Activated CD4-positive, alpha-beta T cell treated with anti-CD3 and anti-CD28 coated beads, Interleukin-2, amount 50 U/mL, for 16 hours (primary cell): ENCODE measurements at places on chromosomes 5 and 9.
A peak's percentile ranks its signal among the peaks of the same experiment; 100 is the strongest.

DNA sequence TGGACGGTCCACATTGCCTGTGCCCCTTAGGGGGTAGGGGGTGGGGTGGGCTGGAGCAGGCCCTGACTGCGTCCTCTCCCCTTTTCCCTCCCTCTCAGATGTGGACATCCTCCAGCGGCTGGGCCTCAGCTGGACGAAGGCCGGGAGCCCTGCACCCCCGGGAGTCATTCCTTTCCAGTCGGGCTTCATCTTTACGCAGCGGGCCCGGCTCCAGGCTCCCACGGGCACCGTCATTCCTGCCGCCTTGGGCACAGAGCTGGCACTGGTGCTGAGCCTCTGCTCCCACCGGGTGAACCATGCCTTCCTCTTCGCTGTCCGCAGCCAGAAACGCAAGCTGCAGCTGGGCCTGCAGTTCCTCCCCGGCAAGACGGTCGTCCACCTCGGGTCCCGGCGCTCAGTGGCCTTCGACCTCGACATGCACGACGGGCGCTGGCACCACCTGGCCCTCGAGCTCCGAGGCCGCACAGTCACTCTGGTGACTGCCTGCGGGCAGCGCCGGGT lies 12.3 kb downstream of the COL27A1 start:
- no peak for DNase-seq

DNA sequence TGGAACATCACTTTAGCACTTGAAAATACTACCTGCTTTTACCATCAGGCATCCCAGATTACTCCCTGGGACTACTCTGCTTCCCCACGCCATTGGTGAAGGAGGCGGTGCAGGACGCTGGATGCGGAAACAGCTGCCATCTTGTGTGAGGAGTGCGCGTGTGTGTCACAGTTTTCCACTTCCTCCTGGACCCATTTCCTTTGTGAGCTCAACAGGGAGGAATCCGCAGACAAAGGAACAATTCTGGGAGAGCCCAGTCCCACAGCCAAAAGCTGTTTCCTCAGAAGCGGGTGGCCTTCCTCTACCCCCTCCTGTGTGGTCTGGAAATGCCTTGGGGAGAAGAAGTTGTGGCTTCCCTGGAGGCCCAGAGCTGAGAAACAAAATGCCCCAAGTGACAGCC lies 16.8 kb downstream of the AFAP1L1 start:
- no peak for DNase-seq

- no peak for DNase-seq
Measured at GRCh38 chr5:10427201-10427600, 14.5 kb upstream of the ROPN1L start.

DNA sequence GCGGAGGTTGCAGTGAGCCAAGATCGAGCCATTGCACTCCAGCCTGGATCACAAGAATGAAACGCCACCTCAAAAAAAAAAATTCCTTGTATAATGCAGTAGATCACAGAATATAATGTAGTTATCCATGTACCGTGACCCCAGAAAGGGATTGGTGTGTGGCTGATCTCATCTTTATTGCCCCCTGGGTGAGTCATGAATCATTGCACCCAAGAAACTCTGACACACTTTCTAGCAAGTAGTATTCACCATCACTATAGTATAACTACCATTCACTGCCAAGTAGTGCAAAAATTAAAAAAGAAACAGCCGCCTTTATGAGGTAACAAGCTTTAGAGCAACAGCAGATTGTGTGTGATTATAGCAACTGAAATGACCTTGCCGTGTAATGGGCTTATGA lies 23.7 kb upstream of the ANKH start:
- DNase-seq: no peak

DNA sequence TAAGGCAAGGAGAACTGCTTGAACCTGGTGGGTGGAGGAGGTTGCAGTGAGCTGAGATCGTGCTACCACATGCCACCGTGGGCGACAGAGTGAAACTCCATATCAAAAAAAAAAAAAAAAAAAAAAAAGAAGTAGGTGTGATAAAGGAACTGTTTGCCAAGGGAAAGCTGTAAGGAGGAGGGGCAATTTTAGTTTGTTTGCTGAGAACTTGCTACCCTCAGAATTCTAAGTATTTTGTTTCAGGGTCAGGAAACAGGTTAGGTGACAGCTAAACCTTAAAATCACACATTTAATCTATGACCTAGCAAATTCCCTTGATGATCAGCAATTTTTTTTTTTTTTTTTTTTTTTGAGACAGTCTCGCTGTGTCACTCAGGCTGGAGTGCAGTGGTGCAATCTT lies 7.2 kb upstream of the ARRDC3 start:
- peak; percentile 35 for DNase-seq

DNA sequence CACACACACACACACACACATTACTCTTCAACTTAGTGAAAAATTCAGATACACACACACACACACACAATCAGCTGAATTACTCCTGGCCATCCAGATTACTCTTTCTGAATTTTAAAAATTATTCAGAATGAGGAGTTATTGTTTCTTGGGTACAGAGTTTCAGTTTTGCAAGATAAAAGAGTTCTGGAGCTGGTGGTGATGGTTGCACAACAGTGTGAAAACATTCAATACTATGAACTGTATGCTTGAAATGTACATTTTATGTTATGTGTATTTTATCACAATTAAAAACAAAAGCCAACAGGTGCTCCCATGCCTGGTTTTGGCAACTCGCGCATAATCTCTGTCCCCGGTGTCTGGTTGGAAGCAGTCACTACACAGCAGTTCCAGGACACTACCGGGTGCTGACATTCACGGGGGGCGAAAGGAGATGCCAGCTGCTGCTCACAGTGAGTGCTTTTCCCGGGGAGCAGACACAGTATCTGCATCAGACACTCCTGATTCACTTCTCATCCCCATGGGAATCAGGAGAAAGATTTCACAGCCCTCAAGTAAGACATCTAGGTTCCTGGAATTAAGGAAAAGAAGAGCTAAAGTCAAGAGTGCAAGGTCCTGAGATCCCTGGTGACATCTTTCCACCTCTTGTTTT lies 55.7 kb downstream of the LHFPL2 start:
- DNase-seq: no peak

- DNase-seq: no peak
Measured at GRCh38 chr9:29129763-29130162, 1556.5 kb upstream of the C9orf72 start.

DNA sequence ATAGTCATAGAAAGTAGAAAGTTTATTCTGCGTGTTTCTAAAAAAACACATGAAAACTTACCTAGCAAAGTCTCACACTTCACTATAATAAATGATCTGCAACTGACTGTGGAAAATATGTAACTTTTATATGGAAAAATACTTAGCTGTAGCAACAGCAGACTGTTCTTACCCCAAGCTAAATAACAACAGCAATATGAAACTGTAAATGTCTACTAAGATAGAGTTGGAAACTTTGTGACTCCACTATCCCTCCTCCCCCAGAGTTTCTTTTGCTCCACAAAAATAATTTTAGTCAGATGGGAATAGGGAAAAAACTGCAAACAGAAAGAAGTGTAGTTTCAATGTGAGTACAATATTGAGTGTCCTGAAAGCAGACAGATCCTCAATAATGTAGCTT lies 21.0 kb downstream of the MLLT3 start:
- no peak for DNase-seq

DNA sequence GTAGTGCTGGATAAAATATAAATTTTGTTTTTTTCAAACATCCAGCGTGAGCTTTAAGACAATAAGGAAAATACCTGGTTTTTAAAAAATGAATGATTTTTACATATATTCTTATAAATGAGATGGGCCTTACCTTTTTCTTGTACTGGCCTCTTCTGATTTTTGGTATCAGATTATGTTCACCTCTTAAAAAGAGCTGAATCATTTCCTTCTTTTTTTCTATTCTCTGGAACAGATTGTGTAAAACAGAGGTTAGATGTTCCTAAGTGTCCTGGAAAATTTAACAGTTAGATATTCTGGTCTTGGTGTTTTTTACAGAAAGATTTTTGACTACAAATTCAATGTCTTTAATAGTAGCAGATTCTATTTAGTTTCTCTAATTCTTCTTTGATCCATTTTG lies 74.6 kb downstream of the NDUFAF2 start:
- no peak for DNase-seq

DNA sequence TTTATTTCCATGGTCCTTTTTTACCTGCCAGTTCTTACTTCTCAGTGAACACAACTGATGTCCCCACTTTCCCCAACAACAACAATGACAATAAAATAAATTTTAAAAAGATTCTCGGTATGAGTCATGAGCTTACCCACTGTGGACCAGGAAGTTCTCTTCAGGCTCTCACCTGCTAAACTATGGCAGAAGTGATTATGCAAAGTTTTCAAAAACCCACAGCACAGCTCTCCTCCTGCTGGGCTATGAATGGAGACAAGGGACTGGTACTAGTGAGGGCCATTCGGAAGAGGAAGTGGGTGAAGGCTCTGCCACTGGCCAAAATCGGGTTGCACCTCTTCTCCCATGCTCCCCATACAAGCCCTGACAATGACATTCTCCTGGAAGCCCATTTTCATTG lies 429.4 kb downstream of the PIK3R1 start:
- DNase-seq: no peak

DNA sequence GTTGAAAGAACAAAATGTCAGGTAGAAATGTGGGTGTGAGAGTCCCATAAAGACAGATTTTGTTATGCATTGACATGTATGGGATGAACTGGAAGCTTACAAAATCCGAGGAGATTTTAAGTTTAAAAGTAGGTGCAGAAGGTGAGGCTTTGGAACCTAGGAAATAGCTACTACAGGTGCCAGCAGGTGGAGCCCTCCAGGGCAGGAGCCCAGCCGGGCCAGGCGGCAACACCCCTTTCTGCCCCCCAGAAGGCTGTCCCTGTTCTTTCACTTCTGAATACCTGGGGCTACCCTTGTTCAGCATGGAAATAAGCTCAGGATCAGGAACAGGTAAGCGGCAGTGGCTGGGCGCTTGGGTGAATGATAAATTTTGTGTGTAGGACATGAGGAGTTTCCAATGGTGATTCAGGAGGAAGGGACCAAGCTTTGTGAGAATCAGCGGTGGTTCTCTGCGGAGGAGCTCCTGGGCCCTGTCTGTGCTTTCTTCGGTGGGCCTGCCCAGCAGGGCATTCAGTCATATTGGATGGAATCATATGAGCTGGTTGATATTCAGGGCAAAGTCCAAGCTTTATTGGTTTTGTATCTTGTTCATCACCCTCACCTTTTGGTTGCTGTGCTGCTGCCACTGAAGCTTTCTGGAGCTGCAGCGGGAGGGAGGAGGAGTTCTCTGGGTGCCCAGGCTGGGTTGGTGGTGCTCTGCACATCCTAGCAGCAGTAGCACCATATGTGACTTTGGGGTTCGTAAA lies 12.3 kb downstream of the PCBD2 start:
- DNase-seq: no peak
